Naive thymus-derived CD8-positive, alpha-beta T cell (primary cell): ENCODE measurements at places on chromosomes 16 and 17.

DNA sequence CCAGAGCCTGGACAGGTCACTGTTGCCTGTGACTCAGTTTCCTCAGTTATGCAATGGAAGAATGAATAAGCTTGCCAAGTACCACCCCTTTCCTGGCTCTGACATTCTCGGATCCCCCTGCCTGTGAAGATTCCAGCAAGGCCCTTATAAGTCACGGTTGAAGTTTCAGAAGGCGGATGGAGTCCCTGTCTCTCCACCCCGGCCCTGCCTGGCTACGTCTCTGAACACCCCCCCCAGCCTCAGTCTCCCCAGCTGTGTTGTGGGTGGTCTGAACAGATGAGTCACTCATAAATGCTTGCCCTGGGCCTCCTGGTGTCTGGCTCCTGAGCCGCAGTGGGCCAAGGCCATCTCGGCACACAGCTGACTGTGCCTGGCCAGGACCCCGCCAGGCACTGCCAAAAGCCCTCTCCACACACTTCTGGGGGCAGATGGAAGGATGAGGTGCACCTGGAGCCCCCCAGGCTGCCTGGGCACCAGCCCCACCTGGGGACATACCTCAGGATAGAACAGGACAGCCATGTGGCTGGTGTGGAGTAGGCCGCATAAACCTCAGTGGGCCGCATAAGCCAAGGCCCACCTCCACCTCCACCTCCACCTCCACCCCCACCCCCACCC, 15.4 kb downstream of the VASN start:
- DNase-seq, result no peak

DNA sequence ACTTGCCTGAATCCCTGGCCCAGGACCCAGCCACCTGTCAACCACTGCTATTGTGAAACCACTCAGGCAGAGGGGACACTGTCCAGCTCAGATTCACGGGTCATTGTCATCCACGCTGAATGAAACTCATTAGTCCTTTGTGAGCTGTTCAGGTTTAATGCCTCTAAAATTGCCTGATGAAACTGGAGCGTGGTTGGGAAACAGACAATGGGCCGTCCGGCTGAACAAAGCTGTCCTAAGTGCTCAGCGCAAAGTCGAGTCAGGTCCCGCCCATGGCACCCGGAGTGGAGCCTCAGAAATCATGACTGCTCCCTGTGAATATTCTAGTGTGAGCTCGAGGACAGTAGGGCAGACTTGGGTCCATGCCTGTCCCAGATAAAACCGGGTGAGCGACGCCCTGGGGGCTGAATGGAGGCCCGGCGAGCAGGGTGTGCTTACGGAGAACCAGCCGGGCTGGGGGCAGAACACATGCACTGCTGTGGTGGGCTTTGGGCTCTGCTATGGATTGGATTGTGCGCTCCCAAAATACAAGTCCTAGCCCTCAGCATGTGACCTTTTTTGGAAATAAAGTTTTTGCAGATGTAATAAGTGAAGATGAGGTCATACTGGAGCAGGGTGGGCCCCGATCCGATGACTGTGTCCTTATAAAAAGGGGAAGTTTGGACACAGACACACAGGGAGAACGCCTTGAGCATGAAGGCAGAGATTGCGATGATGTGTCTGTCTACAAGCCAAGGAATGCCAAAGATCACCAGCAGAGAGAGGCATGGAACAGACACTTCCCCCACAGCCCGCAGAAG, 12.9 kb upstream of the CMIP start:
- DNase-seq, result no peak

GRCh38 chr17:40796846-40797245, 2.9 kb downstream of the KRT28 start:
- no peak for DNase-seq

GRCh38 chr16:81096715-81097208, 567 bp upstream of the GCSH start:
- no peak for DNase-seq

- no peak for DNase-seq
Measured at GRCh38 chr16:15880434-15881308, 7.7 kb downstream of the CEP20 start.

DNA sequence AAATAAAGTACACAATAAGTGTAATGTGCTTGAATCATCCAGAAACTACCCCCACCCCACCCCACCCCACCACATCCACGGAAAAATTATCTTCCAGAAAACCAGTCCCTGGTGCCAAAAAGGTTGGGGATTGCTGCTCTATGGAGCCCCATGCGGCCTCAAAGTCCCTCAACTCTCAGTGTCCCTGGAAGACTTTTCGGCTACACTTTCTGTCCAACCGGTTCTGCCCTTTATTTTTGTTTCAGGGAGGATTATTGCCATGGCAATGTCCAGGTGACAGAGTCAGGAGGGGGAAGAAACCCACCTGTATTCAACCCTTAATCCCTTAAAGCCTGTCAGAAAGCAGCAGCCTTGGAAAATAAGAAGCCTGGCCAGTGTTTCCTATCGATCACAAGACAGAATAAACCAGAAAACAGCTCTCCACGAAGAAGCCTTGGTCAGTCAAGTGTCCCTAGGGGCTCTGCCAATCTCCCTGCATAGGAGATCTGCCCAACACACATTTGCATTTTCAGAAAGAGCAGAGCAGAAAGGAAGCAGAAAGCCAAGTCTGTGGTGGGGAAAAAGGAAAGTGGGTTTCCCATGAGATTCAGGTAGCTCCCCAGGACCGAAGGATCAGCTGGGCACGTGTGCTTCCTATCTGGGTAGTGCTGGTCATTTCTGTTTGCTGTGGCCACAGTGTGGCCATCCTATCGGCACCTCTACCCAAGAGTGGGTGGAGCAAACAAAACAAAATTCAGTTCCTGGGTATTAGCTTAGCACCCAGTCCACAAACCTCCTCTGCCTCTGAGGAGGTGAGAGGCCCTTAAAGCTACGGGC, 342.7 kb downstream of the SOX9 start:
- DNase-seq, result no peak

GRCh38 chr17:83193336-83194185, 114.2 kb downstream of the METRNL start:
- no peak for DNase-seq

DNA sequence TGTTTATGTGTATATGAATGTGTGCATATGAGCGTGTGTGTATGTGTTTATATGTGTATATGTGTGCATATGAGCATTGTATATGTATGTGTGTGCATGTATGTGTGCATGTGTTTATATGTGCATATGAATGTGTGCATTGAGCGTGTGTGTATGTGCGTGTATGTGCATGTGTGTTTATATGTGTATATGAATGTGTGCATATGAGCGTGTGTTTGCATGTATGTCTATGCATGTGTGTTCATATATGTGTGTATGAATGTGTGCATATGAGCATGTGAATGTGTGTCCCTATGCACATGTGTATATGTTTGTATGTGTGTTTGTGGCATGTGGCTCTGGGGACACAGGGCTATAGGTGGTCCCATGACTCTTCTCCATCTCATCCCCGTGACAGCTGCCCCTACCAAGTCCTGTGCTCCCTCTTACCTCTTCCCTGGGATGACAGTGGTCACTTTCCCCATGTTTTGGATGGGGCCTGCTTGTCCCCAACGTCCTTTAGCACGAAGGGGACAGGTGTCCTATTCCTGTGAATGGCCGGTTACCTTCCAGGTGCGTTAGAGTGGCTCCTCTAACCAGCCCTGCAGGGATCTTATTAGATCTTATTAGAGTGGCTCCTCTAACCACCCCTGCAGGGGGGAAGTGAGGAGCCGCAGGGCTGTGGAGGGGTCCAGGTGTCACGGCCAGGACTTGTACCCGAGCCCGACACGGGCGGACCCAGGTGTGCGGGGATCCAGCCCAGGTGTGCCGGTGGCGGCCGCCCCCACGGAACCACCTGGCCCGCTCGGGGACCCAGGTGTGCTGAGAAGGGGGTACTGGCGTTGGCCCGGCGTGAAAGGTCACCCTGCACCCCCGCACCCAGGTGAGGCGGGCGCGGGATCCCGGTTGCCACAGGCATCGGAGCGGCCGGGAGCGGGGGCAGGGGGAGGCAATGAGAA, 105.6 kb downstream of the SEC14L1 start:
- no peak for DNase-seq

- peak; percentile 35 for DNase-seq
Measured at GRCh38 chr17:76382803-76383545, 1.4 kb upstream of the SPHK1 start.

DNA sequence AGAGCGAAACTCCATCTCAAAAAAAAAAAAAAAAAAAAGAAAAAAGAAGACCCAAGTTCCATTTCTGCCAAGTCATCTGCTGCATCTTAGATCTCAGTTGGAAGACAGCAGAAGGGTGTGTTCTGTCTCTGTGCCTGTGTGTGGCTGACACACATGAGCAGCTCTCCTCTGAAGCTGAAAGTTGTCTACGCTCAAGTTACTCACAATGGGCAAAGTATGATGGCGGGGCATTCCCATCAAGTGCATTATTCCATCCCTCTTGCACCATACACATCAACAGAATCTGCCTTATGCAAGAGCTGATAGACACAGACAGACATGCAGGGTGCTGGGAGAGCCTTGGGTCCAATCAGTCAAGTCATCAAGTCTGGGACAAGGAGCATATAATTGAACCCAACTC, 402.2 kb downstream of the XYLT1 start:
- DNase-seq, result no peak
